ENCODE measurements at places on chromosomes 2 and 18.

DNA sequence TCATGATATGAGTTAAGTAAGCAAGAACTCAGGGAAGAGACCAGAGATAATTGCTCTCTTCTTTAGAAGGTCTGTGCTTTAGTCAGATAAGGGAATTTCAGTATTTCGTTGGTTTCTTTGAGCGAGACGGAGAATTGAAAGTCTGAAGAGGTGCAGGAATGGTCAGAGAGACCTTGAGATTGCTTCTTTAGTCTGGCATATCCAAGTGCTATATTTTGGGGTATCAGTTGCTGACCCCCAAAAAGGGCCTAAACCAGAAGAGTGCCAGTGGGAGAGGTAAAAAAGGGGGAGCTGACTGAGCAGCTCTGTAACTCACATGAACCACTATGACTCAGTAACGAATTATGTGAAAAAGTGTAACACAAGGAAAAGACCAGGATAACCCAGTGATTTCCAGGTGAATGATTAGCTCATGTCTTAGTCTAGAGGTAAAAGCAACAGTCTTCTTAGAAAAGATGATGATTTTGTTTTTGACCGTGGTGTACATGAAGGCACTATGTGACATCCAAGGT lies 932.9 kb downstream of the TDRD15 start:
- DNase-seq = no peak

- DNase-seq = peak; percentile 38
These were observed 42.2 kb downstream of the CIB4 start for GRCh38 chr2:26598996-26599373.

DNA sequence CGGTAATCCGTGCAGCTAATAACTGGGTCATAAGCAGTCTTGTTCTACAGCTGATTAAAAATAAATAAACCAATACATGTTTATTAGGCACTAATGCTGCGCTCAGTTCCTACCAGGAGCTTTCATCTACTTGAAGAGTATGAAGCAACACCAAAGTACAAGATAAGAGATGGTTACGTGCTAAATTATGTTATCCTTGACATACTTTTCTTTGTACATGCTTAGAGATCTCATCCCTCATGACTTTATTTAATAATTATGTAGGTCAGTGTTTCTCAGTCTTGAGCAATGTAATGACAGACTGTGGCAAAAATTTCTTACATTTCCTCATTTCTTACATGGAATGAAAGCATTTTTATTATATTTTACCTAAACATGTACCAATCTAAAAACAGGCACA lies 54.6 kb upstream of the COBLL1 start:
- DNase-seq = no peak

DNA sequence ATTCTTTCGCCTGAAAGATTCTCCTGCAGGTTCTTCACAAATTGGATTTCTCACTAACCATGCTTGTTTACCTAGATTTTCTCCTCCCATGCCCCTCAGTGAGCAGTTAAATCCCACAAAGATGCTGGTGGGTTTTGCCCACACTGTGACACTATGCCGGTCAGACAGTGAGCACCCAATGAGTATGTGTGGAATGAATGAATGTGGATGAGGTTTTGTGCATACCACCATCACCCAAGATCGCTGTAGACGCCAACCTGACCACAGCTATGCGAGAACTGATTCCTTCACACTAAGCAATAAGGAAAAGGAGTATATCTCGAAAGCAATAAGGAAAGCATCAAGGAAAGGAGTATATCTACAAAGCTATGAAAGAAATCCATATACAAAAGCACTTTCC lies 116.7 kb downstream of the PID1 start:
- no peak for DNase-seq

GRCh38 chr2:170411660-170412059 lies 233.7 kb downstream of the MYO3B start:
- no peak for DNase-seq

DNA sequence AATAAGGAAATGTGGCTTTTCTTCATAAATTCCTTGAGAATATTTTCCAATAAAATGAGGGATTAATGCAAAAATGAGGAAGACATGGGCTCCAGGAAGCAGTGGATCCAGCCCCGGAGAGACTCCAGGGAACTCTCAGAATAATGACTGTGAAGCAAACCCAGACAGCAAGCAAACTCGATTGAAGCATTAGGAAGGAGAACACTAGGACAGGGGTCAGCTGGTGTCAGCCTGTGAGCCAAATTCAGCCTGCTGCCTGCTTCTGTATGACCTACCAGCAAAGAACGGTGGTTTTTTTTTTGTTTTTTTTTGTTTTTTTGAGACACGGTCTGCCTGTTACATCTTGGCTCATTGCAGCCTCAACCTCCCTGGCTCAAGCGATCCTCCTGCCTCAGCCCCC lies 274.3 kb upstream of the FBXO11 start:
- DNase-seq = no peak

DNA sequence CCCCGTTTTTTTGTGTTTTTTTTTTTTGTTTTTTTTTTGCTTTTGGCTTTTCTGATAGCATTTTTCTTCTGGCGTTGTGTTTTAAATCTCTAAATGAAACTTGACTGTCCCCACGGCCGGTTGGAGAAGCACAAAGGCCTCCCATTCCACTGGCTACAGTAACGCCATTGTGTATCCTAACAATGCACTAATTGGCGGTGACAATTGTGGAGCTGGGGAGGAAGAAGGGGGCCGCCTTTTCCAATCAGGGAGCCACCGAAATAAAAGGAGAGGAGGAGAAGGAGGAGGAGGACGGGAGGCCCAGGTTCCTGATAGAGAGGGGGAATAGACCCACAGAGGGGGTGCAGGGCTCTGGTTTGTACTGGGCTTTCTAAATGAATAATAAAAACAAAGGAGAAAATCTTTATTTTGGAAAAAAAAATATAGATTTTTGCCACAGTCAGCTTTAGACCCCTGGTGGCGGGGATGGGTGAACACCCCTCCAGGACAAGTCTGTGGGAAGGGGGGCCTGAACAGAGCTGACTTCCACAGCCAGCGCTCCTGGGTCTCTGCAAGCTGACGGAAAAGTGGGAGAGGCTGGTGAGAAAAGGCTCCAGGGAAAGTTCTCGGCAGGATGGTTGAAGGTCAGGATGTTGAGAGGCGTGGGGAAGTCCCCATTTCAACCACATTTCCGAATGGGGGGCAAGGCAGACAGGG lies 43.7 kb upstream of the FZD5 start:
- DNase-seq = no peak

- DNase-seq = no peak
These were observed 22.1 kb downstream of the ASB18 start for GRCh38 chr2:236242057-236242495.

GRCh38 chr2:84631047-84631446 lies 114.7 kb downstream of the DNAH6 start:
- DNase-seq = peak; percentile 27

DNA sequence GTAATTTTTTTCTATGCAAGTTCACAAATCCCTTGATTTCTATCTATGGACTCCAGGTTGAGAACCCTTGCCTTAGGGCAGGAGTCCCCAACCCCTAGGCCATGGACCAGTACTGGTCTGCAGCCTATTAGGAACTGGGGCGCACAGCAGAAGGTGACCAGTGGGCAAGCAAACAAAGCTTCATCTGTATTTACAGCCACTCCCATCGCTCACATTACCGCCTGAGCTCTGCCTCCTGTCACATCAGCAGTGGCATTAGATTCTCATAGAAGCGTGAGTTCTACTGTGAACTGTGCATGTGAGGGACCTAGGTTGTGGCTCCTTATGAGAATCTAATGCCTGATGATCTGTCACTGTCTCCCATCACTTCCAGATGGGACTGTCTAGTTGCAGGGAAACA lies 70.2 kb upstream of the SMAD2 start:
- no peak for DNase-seq

Data from kidney capillary endothelial cell (primary cell).